ENCODE measurements at places on chromosomes 4 and X.

DNA sequence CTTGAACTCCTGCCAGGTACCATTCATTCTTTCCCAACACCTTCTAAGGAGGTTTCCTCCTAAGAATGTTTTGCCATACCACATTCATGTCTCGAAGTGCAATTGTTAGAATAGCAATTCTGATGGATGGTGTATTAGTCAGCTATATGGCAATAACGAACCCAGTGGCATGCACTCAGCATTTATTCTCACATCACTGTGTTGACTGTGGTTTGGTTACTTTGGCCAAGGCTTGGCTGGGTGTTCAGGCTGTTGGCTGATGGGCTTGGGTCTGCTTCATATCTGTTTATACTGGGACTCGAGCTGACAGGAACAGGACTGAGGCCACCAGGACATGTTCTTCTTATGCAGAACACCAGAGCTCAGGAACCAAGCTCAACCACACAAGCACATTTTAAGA, 31.7 kb downstream of the PSAPL1 start:
- DNase-seq: no peak

GRCh38 chr4:140688711-140689598, 67.2 kb downstream of the TBC1D9 start:
- DNase-seq: no peak

GRCh38 chrX:125778261-125778660, 387.8 kb downstream of the DCAF12L2 start:
- DNase-seq: no peak

DNA sequence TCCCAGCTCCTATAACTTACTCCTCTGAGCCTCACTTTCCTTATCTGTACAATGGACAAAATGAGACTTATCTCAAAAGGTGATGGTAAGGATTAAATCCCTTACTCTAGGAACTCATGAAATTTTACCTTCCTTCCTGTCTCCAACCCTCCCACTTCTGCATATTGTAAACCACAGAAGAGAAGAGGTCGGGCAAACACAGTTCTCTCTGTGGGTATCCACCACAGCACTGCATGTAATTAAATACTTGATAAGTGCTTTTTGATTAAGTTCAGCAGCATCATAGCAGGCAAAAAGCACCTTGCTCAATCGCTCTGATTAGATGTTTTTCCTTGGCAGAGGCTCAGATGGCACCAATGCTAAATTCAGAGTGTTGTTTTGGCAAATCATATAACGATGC, 17.3 kb upstream of the TMEM192 start:
- DNase-seq: no peak

- DNase-seq: no peak
Measured at GRCh38 chrX:150926791-150927190, 28.3 kb upstream of the CD99L2 start.

DNA sequence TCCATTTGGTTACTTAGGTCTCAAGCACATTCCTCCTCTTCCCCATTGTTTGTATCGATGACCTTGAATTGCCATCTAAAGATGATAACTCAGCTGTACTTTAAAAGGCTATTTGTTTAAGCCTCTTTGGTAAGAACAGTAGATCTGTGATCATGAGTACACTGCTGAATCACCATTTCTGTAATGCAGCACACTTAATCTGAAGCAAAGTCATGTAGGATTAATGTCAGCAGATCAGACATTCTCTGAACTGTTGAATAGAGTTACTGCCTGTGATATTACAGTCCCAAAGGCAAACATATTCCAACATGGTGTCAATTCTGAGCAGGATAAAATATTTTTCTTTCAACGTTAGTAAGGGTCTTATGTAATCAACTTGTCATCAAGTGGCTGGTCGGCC, 631.6 kb downstream of the TECRL start:
- no peak for DNase-seq

DNA sequence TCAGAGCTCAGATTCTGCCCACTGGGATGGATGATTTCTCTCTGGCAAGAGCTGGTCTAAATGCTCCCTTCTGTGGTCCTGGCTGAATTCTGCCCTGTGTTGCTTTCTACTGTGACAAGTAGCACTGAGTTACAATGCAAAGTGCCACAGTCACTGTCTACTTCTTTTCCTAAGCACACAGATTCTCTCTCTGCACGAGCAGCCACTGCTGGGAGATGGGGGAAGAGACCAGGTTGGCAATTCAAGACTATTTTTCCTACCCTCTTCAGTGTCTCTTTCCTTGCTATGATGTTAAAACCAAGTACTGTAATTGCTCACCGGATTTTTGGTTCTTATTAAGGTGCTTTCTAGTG, 45.5 kb downstream of the STAP1 start:
- DNase-seq: no peak

DNA sequence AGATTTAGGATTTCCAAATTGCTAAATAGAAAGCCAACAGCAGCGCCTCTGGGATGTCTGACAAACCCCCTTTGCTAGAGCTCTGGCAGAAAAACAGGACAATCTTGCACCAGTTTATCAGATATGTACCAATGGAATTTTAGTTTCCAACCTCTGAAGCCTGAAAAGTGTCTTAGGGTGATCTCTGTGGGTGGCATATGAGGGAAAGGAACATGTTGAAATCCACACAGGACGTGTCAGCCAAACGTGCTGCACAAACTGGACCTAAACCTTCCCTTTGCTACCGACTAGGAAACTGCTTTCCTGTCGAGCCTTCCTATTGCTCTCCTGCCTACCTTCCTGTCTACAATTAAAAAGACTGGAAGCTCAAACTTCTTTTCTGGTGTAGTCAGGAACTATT, 53.5 kb downstream of the REELD1 start:
- no peak for DNase-seq

- no peak for DNase-seq
Measured at GRCh38 chr4:187004628-187005027, 281.0 kb upstream of the FAT1 start.

- no peak for DNase-seq
Measured at GRCh38 chrX:153903991-153904957, at the start of gene AVPR2. Gene AVPR2, plus strand, starts transcription at chrX:153904673. Its CDS starts 473 bp downstream, at chrX:153905146.

DNA sequence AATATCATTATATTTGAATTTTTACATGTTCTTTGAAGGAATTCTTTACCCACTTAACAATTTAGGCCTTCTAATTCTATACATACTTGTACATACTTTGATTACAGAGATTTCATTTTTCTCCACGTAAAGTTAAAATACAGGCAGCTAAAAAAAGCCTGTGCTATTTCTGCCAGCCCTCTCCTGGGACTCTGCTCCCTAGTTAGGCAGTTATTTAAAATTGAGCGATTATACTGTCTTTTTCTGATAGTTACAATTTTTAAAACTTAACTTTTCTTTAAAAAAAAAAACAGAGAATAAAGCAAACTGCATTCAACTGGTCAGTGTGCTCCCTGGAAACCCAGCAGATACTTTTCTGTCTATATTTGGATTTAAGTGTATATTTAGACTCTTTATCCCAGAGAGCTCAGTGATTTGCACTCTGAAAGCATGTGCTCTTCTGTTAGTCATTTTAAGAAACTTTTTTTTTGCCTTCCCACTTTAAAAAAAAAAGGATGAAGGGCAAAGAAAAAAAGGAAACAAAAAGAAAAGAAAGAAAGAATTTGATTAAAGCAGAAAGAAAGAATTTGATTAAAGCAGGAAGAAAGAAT, 18.1 kb upstream of the FAM241A start:
- no peak for DNase-seq

- no peak for DNase-seq
Measured at GRCh38 chr4:141706445-141706844, 70.1 kb downstream of the IL15 start.

GRCh38 chrX:96843566-96843965, 40.1 kb upstream of the RPA4 start:
- no peak for DNase-seq

- DNase-seq: no peak
Measured at GRCh38 chr4:89357787-89358186, 50.2 kb upstream of the GPRIN3 start.

DNA sequence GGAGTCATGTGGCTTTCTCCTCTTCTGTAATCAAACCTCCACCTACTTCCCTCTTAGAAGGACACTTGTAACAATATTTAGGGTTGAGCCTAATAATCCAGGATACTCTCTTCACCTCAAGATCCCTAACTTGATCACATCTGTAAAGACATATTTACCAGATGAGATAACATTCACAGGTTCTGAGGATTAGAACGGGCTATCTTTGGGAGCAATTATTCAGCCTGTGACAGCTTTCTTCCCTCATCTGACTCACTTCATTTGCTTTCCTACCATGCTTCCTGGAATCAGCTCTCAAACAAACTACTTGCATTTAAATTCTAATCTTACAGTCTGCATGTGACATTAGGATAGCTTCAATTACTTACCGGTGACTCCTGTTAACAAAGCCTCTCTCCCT, 133.5 kb upstream of the NDST3 start:
- no peak for DNase-seq

GRCh38 chrX:77493677-77494553, 46.7 kb downstream of the FGF16 start:
- DNase-seq: no peak

DNA sequence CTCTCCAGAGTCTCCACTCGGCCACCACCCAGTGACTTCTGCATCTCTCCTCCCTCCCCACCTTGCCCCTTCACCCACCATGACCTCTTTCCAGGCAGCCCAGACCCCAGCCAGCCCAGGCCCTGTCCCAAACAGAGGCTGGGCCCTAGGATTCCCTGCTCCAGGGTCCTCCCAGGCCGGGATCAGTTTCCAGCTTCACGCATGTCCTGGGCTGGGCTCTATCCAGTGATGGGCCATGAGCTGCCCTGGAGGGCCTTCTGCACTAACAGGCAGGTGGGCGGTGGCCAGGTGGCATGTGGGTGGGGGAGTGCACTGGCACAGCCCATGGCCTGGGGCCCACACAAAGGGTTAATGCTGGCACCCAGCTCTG, 20.4 kb upstream of the ADD1 start:
- DNase-seq: no peak

GRCh38 chr4:102723511-102723910, 37.3 kb downstream of the MANBA start:
- DNase-seq: no peak

DNA sequence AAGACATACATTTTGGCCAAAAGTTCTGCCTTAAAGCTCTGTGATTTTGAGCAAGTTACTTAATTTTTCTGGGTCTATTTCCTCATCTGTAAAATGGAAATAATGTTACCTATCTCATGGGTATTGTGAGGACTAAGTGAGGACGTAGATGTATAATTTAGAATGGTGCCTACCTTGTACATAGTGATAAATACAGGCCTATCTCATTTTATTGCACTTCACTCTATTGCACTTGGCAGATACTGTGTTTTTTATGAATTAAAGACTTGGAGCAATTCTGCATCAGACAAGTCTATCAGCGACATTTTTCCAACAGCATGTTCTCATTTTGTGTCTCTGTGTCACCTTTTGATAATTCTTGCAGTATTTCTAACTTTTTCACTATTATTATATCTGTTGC, 50.9 kb upstream of the RAB9B start:
- DNase-seq: no peak

- DNase-seq: no peak
Measured at GRCh38 chr4:67201334-67201733, 344.0 kb downstream of the CENPC start.

- no peak for DNase-seq
Measured at GRCh38 chrX:118594697-118595420, 99.2 kb downstream of the DOCK11 start.

DNA sequence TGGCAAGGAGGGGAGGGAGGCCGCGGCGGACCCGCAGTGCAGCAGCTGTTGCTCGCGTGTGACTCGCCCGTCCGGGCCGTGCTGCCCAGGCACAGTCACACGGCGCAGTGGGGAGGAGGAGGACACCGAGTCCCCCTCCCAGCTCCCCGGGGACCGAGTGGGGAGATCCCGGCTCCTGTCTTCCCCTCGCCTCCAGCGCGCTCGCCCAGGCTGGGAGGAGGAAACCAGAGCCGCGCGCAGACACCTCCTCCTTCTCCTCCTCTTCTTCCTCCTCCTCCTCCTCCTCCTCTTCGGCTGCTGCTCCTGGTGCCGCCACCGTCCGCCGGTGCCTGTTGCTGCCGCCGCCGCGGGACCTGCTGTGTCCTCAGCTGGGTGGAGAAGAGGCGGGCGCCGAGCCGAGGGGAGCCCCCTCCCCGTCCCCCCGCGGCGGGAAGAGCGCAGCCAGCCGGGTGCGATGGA, at the start of gene TBC1D1:
Gene TBC1D1 (plus strand): TSS at position 284 of the 459 bp plus-strand sequence. CDS start 11,012 bp downstream, outside the sequence.
- DNase-seq: no peak

DNA sequence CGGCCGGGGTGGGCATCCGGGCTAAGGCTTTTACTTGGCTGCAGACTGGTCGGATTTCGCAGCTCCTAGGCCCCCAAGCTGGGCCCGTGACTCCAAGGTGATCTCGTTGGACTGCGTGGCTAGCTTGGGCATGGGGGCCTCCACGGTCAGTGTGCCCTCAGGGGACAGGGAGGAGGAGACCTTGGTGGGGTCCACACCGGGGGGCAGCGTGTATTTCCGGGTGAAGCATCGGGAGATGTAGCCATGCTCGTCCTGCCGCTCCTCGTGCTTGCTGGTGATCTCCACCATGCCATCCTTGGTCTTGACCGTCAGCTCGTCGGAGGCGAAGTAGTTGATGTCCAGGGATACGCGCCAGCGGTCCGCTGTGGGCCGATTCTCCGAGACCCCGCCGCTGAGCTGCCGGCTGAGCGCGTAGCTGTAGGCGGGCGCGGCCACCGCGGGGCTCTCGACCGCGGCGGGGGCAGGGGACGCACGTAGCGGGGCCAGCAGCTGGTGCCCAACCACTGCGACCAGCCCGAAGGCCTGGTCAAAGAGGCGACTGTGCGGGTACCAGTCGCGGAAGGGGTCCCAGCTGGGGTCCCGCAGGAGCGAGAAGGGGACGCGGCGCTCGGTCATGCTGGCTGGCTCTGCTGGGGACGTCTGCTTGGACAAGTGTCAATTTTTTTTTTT, 881 bp upstream of the CACNA1F start:
- DNase-seq: no peak

- DNase-seq: no peak
Measured at GRCh38 chr4:113941836-113942235, 37.6 kb downstream of the ARSJ start.

DNA sequence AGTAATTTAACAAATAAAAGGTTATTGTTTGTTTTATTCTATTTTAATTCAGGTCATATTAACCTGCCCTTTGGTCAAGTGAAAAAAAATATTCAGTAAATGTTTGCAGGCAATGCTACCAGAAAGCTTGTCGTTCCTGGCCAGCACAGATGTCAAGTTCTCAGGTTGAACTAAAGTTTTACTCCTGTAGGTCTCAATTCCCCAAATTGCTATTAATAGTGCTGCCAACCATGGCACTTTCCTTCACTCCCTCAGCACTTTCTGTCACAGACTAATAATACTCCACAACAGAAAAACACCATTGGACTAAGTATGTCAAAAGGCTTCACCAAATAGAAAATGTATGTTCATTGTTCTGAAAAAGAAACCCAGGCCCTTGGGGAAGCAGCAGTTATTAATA, 79.2 kb upstream of the C4orf54 start:
- no peak for DNase-seq

DNA sequence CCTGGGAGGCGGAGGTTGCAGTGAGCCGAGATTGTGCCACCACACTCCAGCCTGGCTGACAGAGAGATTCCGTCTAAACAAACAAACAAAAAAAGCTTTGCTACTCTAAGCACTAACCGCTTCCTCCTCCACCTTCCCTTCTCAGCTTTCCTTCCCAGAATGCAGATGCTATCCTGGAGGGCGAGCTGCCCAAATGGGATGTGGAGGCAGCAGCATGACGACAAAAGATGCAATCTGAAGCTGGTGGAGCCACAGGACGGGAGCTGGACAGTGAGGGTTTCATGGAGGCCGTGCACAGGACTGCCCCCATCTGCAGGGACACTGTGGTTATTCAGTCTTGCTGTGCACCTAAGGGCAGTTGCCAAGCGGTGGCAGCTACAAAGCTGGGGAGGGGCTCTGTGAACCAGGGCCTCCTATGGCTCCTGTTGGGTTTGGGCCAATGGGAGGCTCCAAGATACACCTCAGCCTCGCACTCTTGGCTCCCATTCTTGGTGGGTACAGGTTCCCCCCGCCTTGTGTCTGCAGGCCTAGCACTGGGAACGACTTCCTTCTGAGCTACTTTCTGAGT, 47.4 kb downstream of the WDR1 start:
- DNase-seq: no peak

Measured in central memory CD8-positive, alpha-beta T cell (primary cell).